ENCODE measurements at places on chromosomes 12 and 14.

GRCh38 chr12:88638966-88639760, 58.9 kb upstream of the KITLG start:
- no peak for DNase-seq

DNA sequence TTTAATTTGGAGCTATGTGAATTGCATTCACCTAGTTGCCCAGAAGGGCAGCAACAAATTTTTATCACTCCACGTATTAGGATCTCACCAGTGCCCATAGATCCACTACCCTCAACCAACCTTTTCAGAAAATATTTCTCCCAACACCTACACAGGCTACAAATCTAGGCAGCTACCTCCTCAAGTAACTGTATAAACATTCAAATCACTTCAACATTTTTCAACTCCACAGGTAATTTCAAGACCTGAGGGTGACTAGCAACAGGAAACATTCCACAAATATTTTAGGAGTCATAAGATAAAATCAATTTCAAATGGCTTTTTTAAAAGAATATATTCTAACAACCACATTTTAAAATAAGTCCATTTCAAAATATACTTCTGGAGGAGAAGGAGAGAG, 12.9 kb downstream of the PHLDA1 start:
- no peak for DNase-seq

DNA sequence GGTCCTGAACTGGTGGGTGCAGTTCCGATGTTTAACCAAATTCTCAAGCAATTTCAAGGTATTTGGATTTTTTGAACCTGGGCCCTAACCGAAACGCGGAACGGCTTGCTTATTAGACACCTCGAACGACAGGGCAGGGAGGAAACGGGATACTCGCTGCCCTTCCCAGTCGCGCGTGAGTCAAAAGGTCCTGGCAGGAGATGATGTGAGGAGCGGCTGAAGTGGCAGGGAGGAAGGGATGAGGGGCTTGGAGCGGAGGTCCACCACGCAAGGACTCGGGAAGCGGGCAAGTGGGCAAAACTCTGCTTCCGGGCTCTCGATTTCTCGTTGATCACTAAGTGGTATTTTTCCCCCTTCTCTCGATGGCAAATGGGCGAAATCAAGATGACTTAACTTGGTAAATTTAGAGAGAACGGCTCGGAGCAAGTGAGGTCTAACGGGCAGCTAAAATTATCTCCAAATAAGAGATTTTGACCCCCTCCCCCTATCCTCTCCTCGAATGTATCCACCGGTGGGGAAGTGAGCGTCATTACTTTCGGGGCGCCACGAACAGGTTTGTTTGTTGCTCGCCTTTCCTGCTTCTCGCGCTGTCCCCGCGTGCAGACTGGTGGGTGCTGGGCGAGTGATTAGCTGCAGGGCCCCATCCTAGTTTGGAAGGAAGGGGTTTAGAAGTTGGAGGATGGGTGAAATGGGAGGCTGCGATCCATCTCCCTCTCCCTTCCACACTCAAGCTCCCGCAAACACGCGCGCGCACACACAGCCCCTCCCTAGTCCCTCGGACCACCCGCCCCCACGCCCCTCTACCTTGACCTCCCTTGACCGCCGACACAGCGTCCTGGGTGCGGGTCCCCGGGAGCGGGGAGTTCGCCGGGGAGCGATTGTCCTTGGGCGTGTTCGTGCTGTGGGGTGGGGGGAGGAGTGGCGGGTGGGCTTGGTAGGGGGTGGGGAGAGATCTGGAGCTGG, 986 bp upstream of the NTF3 start:
- DNase-seq, result no peak

GRCh38 chr14:104782808-104783139, 12.8 kb downstream of the AKT1 start:
- no peak for DNase-seq

- peak; percentile 73 for DNase-seq
Measured at GRCh38 chr14:61671082-61671481, 24.2 kb upstream of the HIF1A start.

DNA sequence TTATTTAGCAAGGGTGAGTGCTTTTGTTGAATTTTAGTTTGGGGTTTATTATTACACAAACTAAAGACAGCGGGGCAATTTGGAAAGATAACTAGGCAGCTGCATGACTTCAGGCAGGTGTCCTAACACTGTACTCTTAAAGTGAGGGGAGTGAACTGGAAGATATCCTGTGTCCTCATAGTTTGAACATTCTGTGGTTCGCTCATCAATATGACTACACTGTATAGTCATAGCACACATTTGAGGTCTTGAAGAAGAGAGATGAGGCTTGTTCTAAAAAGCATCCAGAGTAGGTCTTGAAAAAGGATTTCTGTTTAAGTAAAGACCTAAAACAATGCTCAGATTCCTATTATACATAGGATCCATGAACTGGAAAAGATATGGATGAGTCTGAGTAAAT, 1.7 kb upstream of the MAP3K9 start:
- peak; percentile 72 for DNase-seq

DNA sequence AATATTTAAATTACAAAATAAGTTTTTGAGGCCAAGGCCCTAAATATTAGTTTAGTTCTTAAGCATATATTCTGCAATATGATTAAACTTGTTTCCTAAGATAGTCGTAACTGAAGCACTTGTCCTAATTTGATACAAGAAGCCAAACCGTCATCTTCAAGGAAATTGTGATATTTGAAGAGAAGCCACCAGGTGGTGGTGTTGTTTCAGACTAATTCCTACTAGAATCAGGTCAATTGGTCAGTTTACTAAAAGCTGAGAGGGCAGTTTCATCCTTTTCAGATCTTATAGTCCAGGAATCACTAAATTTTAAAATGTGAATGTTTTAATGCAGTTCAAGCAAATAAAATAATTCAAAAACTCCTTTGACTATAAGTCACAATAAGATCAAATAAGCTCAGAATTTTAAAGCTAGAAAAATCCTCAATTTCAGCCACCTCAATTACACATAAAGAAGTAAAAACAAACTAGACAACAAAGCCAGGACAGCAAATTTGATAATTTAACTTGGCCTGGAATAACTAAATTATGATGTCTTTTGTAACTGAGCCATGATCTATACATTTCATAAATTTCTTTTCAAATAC, 7.1 kb upstream of the ARL1 start:
- DNase-seq, result peak; percentile 56

Measured in activated CD4-positive, alpha-beta T cell treated with anti-CD3 and anti-CD28 coated beads, Interleukin-2, amount 50 U/mL, for 16 hours (primary cell).